T-helper 1 cell (primary cell): ENCODE measurements at places on chromosomes 4 and X.
A peak's percentile ranks its signal among the peaks of the same experiment; 100 is the strongest.

DNA sequence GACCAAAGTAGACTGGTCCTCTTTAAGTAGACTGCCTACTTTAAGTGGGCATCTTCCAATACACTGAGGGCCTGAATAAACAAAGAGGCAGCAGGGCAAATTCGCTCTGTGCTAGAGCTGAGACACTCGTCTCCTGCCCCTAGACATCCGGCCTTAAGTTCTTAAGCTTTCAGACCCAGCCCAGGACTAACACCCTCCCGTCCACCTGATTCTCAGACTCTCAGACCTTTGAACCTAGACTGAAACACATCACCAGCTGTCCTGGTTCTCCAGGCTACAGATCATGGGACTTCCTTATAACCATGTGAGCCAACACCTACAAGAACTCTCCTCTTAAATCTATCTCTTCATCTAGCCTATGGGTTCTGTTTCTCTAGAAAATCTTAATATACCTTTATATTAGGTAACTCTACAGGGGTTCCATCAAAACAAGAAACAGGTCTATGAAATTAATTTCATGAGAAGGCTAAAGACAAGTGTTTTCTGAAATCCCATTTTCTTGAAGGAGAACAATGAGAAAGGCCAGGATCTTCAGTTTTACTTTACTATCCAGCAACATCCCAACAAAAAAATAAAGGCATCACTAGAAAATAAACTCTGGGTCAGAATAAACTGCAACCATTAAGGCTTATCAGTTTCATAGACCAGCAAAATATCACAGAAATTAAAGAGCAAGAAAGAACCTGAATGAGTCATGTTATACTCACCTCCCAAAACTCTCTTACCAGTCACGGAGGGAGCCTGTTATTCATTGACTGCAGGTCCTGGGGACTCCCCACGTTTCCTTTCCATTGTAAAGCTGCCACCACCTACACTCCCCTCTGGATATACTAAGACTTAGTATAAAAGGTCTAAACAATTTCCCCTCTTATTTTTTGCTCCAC, 14.8 kb downstream of the ADGRA3 start:
- no peak for DNase-seq

GRCh38 chr4:74205046-74205445, 47.1 kb downstream of the MTHFD2L start:
- DNase-seq: no peak

DNA sequence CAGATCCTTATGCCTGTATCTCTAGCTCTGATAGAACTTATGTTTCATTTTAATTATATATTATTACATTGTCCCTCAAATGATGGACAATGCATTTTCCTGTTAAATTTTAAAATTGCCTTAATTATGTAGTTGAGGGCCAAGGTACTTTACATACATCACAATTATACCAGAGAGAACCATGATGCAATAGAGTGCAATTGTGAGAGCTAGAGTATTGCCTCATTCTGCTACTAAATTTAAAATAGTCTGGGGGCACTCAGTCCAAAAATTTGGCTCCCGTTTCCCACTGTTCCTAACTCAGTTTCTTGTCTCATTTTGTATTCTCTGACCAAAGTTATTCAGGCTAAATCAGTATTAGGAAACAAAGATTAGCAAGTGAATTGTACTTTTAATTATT, 378.5 kb upstream of the ZFP42 start:
- DNase-seq: no peak

DNA sequence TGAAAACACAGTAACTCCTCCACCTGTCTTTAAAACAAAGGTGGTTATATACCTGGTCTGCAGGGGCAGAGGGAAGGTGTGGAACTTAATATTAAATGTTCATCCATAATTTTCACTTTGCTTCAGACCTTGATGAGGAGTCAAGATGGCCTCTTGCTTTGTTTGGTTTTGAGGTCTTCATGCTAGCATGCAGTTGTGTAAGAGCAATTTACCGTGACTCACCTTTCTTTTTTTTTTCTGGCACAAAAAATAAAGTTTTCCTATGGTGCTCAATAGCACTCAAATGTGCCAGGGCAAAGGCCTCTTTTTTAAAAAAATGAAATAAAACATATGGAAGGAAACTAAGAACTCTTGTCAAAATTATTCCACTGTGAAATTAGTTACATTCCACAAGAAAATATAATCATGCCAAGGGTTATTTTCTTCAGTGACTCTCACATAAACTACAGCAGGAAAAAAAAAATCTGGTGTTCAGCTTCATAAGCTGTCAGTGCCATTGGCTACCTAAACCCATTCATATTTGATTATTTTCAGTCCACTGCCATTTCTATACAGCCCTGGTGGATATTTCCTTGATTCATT, 128.2 kb downstream of the SLC7A11 start:
- DNase-seq: no peak

GRCh38 chrX:100636321-100636991, at the start of gene TSPAN6:
TSS of gene TSPAN6 (minus strand) at chrX:100636806. CDS start at chrX:100636694, 112 bp downstream.
- DNase-seq: peak; percentile 52

DNA sequence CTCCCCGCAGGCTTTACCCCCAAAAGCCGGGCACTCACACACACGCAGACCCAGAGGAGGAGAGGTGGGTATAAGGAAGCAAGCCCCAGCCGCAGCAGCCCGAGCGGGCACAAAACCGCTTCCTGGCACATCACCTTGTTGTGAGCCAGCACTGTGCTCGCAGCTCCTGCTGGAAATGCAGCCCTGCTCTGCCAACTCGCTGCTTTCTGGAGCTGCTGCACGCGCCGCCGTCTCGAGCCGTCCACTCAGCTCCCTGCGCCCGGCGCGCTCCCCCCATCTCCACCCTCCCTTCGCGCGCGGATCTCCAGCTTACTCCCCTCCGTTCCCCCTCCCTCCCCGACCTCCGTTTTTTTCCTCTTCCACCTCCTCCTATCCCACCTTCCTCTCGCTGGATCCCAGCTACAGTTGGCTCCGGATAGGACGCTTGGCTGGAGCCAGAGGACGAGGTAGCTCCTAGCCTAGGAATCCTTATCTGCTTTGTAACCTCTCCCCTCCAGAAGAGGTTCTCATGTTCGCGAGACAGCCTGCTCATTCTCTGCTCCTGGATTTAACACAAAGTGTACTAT, at the start of gene SPOCK3:
Gene SPOCK3 (minus strand): TSS at position 179 of the 566 bp plus-strand sequence.
- DNase-seq: no peak

DNA sequence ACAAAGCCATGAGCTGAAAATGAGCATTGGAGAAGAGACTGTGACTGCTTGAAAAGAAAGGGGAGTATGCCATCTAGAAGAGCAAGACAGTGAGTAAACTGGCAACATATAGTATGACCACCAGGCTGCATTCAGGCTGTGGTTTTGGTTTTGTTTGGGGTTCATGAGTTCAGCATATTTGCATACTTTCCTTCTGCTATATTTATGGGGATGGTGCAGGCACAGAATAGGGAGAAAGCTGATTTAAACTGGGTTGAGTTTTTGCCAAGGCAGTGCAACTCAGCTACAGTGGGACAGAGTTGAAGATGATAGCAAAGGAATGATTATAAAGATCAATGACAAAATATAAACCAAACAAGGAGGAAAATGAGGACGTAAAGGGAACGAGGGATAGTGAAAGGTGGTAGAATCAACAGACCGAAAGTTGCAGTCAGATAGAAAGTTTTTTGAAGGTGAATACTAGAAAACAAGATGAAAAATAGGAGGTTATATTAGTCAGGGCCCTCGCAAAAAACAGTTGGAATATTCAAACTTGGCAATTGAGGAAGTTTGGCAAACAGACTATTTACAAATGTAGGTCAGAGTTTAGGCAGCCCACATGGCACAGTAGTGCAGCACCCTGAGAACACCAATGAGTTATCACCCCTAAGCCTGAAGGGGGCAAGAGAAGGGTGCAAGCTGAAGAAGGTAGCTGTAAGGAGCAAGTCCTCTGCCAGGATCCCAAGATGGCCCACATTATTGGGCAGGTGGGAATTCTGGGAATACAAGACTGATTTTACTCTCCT, 114.8 kb upstream of the MAP9 start:
- DNase-seq: no peak

DNA sequence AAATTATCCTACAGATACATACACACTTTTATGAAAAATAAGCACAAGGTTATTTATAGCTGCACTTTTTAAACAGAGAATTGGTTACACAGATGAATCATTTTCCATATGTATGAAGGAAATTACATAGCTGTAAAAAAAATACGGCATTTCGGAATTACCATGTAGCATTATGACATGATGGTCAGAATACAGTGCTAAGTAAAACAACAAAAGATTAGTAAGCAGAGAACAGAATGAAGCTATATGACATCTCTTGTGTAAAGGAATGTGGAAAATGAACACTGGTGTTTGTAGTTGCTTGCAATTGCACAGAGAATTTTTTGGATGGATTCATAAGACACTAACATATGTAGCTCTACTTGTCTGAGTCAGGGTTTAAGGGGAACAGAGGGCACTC, 1222.0 kb upstream of the PRKX start:
- DNase-seq: no peak

GRCh38 chr4:150782921-150783320, 201.0 kb downstream of the MAB21L2 start:
- DNase-seq: no peak

DNA sequence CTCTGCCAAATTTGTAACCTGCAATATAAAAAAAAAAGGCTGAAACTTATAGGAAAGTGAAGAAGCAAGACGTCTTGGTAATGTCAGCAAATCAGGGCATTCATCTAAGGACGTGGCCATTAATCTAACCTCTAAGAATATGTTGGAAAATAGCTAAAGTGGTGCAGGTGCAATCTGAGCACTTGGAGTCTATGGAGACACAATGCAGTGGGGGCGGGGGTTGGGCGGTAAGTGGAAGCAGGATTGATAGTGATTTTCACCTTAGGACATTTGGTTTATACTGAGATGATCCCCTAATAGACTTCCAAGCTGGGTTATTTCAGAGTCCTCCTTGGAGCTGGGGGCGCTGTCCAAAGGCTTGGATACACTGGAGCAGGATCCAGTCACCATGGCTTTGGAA, 283.4 kb downstream of the EPHA5 start:
- no peak for DNase-seq

GRCh38 chrX:72100824-72101351, 30.8 kb downstream of the RTL5 start:
- DNase-seq: peak; percentile 64
